Stimulated activated CD4-positive, alpha-beta T cell treated with anti-CD3 and anti-CD28 coated beads, TNF-alpha, amount 100 ng/mL, for 1 hour (primary cell): ENCODE measurements at places on chromosomes 1 and 21.

GRCh38 chr1:47569681-47570470, 132.0 kb downstream of the FOXD2 start:
- DNase-seq: no peak

GRCh38 chr1:207748737-207749528, 2.9 kb upstream of the CD46 start:
- DNase-seq: no peak

DNA sequence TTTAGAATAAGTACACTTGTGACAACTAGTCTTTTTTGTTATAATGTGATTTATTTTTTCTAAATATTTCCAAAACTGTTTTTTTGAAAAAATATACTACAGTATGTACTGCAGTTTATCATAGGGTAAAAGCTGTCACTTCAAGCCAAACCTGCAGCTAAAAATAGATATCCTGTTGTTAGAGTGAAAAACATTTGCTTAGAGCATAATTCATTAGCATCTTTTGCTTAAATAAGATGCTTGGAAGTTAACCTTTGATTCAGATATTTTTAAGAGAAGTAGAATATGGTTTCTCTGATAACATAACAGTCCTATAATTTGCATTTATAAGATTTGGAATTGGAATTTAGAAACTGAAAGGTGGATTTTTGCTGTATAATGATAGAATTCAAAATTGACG, 21.5 kb downstream of the PRKACB start:
- no peak for DNase-seq

DNA sequence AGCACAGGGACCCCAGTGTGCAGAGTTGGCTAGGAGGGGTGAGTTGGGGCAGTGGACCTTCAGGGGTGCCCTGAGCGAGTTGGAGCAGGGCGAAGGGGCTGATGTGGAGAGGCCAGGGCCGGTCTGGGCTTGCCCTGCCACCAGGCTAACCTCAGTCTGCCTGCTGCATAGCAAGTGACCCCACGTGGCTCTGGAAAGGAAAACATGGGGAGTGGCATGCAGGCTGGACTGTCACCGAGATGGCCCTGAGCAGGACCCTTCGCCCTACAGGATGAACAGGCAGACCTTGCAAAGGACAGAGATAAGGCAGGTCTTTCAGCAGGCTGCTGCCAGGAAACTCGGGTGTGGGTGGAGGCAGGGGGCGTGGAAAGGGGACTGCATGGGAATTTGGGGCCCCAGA, 51.5 kb downstream of the FOXO6 start:
- DNase-seq: no peak

- DNase-seq: no peak
Measured at GRCh38 chr21:39385299-39386145, 36.6 kb upstream of the HMGN1 start.

GRCh38 chr21:28135646-28136045, 857.0 kb downstream of the LTN1 start:
- no peak for DNase-seq

DNA sequence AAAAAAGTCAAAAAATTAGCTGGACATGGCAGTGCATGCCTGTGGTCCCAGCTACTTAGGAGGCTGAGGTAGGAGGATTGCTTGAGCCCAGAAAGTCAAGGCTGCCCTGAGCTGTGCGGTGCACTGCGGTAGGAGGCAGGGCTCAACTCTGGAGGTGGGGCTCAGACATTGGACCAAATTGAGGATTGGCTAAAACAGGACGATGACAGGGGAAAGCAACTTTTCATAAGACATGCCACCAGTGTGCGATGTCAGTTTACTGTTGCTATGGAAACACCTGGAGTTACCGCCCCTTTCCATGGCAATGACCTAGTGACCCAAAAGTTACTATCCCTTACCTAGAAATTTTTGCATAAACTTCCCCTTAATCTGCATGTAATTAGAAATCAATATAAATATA, 85.3 kb downstream of the DISP3 start:
- DNase-seq: no peak

DNA sequence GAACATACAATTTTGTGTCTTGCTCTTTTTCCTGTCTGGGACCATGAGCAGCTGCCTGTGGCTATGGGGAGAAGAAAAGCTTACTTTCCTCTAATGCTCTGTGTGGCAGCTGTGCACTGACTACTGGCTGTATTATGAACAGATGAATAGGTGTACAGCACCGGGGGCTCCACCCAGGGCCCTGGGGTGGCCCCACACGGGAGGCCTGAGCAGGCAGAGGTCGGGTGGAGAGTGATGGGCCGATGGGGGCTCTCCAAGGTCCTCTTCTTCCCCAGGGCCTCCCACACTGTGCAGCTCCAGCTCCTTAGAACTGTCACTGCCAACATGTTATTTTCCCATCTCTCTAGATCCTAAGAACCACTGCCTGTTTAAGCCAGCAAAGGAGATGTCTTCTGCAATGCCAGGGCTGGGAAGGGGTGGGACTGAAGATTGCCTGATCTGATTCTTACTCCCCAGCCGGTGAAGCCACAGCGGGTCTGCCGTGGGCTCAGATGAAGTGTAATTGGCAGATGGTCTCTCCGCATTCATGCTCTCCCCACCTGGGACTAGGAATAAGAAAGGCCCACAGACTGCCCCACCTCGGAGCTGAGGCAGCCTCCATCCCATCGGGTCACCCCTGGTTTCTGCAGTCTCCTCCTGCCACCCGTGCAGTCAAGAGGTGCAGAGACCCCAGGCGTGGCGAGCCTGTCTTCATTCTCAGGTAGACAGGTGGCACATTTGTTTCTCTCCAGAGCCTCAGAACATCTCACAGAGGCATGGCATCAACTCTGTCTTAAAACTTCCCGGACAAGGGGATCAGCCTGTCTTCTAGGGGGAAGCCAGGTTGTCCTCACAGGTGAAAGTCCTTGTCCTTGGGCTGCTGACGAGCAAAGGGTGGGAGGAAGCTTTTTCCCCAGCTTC, 186.5 kb upstream of the GALNT2 start:
- DNase-seq: no peak

DNA sequence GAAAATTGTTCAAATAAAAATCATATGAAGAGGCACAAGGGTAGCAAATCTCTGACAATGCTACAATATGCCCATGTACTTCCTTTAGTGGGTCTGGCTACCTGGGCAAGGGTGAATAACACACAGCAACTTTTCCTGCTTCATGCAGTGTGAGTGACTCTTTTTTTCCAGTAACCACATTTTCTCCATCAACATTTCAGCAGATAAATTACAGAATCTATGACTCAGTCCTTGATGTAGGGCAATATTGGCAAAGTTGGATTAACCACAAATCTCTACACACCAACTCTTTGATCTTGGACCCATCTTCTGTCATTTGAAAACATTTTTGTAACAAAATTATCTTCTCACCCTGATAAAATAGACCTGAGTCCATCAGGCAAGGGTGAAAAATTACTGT, 31.7 kb downstream of the ERICH3 start:
- no peak for DNase-seq

DNA sequence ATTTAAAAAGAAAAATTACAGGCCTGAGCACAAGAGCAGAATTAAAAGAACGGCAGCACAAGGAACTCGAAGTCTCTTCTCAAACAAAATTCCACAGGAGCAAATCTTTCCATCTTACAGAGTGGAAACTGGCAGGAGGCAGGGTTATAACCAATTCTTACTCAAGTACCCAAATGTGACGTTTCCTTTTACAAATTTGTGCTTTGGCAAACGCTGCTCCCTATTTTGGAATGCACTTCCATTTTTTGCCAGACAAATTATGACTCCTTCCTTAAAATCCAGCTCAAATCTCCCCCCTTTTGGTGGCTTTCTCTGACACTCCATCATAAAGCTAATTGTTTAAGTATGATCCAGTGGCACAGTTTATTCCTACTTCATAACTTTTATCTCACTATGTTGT, 7.8 kb downstream of the ERI3 start:
- DNase-seq: no peak

GRCh38 chr1:102546251-102546650, 549.5 kb upstream of the OLFM3 start:
- no peak for DNase-seq

DNA sequence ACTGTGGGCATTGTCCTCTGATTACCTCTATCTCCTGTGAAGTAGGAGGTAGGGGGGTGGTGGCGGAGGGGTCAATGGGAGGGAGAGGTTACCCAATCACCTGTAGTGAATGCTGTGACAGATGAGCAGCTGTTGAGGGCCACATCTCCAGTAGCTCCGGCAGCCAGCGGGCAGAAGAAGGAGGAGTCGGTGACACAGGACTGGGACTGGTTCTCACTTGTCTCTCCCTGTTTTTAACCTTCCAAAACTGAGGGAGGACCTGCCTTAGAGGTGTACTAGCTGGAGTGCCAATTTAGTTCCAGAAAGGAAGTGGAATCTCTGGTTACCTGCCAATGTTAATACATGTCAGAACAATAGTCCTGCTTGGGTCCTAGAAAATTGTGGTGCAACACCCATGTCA, 56.2 kb upstream of the ENAH start:
- DNase-seq: no peak

- DNase-seq: no peak
Measured at GRCh38 chr1:231313661-231314060, 24.0 kb downstream of the EXOC8 start.

GRCh38 chr1:105359457-105359856, 1609.8 kb downstream of the AMY1C start:
- DNase-seq: no peak

GRCh38 chr1:55061706-55062321, 22.5 kb downstream of the PCSK9 start:
- no peak for DNase-seq

DNA sequence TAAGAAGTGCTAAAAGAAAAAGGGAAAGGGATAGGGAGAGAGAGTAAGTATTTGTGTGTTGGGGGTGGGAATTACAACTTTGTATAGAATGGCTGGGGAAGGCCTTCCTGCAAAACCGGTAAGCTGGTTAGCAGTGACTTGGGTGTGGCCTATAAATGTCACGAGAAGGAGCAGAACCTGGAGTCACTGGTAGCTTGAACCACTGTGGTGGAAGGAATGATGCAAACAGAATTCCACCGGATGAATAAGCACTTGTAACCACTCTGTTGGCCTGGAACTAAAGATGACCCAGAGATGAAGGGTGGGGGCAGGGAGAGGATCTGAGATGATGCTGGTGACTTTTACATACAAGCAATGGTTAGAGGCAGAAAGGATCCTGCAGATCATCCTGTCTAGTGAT, 8.9 kb downstream of the XKR8 start:
- DNase-seq: no peak

- no peak for DNase-seq
Measured at GRCh38 chr1:6732942-6733341, 31.3 kb upstream of the DNAJC11 start.

DNA sequence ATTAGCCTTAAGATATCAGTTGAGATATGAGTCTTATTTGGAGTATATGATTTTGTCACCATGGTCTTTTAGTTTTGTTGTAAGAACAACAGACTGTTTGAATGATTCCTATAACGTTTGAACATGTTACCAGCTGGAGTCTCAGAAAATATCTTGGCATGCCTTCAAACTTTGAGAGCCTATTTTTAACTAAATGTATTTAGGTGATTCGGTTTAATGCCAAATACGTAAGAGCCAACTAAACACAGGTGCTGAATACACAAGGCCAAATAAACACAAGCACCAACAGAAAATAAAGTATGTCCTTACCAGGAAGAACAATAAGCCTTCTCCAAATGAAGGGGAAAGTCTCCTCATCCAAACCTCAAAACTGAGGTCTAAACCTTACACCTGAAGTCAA, 48.6 kb downstream of the PRKACB start:
- no peak for DNase-seq

DNA sequence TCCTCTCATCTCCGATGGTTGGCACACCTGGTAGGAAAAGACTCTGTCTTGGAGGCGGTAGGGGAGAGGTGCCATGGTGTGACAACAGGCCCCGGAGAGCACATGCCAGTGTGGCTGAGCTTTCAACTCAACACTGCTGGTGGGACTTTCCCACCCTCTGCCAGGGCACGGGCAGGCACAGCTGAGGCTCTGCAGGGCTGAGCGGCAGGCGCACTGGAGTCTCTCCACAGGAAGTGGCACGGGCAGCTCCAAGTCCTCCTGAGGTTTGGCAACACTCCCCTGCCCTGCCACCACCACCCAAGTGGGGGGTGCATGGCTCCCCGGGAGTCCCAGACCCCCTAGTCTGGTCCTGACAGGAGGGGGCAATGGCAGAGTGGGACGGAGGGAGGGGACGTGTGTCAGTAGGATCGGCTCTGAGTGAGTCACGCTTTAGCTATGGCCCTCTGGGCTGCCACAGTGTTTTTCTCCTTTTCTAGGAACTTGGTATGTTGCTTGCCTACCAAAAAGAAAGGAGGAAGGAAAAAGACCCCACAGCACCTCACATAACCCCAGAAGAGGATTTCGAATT, 27.3 kb upstream of the EVA1B start:
- no peak for DNase-seq

DNA sequence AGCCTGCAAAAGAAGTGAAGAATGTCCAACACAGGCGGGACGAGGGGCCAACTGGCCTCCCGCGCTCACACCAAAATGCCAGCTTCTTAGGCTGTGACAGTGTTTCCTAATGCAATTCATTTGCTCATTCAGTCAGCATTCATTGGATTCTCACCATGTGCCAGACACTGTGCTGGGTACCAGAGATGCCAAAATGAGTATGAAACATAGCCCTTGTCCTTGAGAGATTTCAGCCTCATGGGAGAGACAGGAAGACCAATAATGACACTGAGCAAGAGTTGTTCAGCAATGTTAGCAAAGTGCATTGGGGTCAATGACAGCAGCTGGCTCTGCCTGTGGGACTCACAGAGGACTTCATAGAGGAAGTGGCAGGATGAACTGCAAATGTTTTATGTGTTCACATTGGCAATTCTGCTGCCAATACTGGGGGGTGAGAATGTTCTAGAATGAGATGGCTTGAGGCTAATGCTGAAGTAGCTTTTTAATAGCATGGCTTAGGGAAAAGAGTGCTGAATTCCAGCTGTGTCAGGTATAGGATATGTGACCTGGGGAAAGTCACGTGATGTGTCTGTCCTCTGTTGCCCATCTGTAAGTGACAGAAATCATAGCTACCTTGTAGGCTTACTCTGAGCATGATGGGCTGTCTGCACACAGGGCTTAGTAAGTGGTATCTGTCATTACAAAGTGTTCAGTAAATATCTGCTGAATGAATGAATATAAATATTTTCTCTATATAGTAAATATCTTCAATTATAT, 58.3 kb upstream of the KIF26B start:
- no peak for DNase-seq

DNA sequence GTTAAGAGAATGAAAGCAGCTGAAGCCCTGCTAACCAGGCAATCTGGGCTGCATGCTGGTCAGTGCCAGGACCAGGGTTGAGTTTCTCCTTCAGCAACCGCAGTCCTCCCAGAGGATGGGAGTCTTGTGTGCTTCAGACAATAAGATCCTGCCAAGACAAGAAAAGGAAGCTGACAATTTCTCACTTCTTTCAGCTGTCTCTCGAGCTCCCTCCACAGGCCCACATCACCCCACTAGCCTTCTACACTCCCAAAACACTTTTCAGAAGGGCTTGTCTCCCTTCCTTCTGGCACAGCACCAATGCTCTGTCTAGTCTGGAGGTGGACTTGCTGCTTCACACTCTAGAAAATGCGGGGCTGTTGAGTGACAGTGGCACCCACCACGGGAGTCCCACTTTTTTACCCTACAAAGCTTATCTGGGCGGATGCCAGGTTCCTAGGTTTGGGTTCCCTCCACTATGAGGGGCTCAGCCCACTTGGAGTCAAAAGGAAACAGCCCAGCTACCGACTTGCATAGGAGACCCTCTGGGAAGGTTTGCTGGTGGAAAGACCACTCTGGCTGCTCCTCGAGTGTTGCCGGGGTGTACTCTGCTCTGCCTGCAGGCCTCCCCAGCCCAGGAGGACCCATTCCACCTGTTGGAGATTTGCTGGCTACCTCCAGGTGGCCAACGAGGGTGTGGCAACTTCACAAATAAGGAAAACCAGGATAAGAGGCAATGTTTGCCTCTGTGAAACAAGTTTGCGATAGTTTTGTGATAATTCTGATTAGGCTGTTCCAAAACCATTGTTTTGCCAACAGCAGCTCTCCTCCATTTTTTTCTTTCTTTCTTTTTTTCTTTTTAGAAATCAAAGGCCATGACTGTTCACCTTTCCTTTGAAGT, 68.9 kb downstream of the TENT5C start:
- DNase-seq: no peak
